ENCODE measurements at places on chromosomes 12 and 14. TPM values are rescaled to one million over a fixed set of nuclear protein-coding genes. Genes with fewer than 3 reads are reported as not detected.

C12orf43 gene
- 15.6 TPM for total RNA-seq

ESRRB gene
- total RNA-seq: 0.34 TPM

MIP gene
- total RNA-seq: not detected

NAV3 gene
- total RNA-seq: not detected

LBHD2 gene
- not detected for total RNA-seq

GRCh38 chr12:24839268-24839791, 109.6 kb downstream of the BCAT1 start:
- peak; percentile 90 for ATAC-seq

DNA sequence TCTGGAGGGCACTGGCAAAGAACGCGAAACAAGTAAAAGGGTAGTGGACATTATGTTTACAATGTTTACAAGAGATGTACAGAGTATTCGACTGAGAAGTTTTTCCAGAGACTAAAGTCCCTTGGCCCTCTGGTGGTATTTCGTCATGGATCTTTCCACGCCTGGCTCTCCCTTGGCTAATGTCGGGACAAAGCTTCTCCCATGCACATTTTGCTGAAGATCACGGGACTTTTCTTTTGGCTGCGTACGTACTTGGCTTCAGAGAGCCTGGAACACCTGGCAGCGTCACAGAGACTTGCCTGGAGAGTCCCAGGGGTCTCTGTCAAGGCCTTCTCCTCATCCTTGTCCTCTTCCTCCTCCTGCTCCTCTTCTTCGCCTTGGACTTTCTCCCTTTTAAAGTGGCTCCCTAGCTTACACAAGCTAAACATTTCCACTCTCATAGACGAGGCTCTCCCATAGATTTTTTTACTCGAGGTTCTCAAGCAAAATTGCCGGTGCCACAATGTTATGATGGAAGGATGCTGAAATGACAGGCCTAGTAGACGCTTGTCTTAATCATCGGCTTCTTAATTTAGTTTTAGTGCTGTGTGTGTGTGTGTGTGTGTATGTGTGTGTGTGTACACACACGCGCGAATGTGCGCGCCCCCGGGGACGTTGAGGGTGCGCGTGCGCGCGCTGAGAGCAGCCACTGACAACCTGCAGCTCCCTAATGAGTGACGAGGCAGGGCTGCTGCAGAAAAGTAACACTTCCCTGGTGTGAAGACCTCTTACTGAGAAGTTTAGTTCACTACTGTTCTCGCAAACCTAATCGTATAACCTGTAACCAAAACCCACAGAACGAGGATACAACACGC, 4.9 kb upstream of the FOXG1 start:
- ATAC-seq: no peak

DNA sequence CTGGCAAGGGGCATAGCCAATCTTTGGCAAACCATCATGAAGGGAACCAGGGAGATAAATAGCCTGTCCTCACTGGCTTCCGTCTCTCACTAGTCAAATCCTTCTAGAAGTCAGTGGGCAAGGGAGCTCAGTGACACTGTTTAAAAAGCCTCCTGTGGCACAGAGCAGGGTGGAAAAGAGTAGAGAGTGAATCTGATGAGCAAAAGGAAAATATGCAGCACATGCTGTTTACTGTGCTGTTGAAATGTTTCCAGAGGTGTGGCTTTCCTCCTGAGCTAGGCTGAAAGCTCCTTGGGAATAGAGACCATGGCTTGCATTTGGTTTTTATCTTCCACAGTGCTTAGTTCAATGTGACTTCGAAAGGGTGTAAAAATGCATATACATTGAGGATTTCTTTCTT, 7.7 kb upstream of the DYRK2 start:
- no peak for ATAC-seq

Data from activated T-helper 17 cell treated with anti-CD3 and anti-CD28 coated beads, Interleukin-2, amount 50 U/mL, for 72 hours (primary cell).